Natural killer cell treated with Interleukin-12 subunit alpha and Interleukin-12 subunit beta and Interleukin-15 and Interleukin-18, amount 100 ng/mL, for 72 hours (primary cell): ENCODE measurements at places on chromosomes 11 and 22.

GRCh38 chr11:126473269-126473668 lies 117.8 kb downstream of the ST3GAL4 start:
- DNase-seq: no peak

DNA sequence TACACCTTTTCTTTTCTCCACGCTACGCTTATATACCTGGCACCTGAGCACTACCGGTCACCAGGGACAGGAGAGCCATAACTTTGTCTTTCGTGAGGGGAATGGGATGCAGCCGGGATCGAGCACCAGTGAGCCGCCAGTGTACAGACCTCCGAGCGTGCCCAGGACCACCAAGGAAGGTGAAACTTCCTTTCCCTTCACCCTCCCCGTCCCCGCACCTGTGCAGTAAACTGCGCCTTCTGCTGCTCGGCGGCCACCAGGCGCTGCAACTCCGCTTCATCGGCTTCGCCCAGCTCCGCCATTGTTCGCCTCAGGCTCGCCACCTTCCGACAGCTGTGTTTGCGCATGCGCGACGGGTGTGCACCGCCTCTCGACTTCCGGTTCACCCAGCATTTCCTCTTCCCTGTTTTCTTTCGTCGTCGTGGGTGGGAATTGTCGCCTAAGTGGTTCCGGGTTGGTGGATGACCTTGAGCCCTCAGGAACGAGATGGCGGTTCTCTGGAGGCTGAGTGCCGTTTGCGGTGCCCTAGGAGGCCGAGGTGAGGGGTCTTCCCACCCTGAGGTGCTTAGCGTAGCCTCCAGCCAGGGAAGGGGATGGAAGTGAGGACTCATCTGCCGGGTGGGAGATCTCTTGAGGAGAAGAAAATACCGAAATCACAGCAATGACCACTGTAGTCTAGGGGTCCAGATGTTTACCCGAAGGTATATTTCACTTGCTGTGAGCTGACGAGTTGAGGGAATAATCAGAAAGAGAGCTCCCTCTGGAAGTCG lies at the start of the genes SDHD and TIMM8B:
SDHD (plus strand) TSS at position 452 of the 770 bp plus-strand sequence; CDS start at position 487, 35 bp downstream.
TIMM8B (minus strand) TSS at position 335 of the 770 bp plus-strand sequence; CDS start at position 302, 33 bp downstream.
- DNase-seq: peak; percentile 96

- DNase-seq: no peak
These were observed 14.6 kb upstream of the STK33 start for GRCh38 chr11:8608652-8609051.

DNA sequence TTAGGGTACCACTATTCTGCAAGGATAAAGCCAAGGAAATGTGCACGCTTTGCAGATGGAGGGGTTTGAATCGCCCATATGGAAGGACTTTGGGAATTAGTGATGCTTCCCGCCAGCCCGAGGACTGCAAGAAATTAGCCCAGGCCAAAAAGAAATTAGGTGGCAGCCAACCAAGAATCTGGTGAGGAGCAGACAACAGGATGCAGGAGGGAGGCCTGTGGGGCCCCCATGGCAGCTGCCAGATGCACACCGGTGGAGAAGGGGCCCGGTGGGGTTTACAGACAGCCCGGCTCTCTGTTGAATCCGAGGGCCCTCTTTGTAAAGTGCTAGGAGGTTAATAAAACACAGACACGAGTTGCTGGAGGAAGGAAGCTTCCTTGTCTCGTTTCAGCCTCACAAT lies 73.5 kb downstream of the TIMP3 start:
- peak; percentile 5 for DNase-seq

GRCh38 chr11:21630934-21631478 lies 561.9 kb upstream of the ANO5 start:
- DNase-seq: no peak

DNA sequence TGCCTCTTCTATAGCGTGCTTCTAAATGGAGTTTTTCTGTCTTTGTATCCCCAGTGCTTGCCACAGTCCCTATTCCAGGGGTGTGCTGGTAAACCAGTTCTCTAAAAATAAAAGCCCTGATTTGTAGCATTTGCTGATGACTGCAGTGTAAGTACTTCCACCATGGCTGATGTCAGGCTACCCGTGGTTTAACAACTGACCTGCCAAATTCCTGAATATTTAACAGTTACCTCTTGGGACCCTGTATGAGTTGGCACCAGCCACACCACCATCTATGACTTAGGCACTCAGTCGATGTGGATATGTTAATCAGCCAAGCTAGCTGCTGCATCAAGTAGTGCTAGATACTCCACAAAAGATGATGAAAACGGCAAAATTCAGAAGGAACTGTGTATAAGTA lies 94.0 kb upstream of the MTNR1B start:
- no peak for DNase-seq

DNA sequence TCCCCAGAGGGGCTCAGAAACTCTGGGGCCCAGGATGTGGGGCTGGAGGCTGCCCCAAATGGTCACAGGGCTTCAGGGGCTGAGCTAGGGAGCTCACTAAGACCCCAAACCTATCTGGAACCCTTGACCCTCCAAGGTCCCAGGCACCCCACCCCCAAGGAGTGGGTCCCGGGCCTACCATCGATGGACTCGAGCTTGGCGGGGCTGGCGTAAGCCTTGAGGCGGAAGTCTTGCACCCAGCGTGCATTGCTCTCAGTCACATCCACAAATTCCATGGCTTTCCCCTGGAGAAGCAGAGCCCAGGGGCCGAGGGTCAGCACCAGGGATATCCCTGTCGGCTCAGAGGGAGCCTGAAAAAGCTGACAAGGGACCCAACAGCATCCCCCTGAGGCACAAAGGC lies 3.5 kb downstream of the GATD1 start:
- no peak for DNase-seq

GRCh38 chr11:8387141-8387540 lies 123.5 kb upstream of the LMO1 start:
- DNase-seq: no peak

DNA sequence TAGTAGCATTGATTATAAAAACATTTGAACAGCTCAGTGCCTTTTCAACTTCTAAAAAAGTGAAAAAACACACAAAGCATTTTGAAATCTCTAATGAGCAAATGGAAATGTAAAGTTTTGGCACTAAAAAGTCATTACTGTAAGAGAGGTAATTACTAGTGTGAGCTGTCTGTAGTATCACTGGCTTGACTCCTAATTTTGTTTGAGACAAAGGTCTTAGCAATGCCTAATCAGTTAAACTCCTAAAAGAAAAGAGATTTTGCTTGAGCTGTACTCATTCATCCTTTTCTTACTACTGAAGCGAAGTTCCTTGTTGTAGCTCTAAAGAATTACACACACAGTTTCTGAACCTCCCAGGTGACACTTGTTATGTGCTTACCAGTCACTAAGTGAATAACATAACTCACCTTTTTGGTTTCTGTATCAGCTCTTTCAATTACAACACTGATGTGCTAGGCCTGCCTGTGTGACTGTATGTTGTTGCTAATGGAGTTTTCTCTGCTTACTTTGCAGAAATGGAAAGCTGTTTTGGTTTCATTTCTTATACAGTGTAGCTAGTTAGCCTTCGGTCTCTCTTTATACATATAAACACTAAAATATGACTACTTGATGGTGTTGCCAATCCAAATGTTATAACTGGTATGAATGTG lies 924.4 kb upstream of the TENM4 start:
- DNase-seq: no peak

DNA sequence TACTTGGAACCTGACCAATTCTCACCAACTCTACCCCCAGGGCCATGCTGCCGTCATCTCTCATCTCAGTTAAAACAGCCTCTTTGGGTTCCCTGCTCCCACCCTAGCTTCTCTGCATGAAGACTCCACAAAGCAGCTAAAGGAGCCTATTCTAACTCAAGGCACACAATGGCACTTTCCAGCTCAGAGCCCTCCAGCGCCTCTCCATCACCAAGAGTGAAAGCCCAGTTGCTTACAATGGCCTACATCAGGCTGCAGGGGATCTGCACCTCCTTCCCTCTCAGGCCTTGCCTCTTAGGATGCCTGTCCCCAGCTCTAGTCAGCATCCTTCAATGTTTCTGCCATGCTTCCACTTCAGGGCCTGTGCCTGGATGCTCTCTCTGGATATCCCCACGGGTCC lies 83.7 kb upstream of the GNAZ start:
- DNase-seq: no peak

DNA sequence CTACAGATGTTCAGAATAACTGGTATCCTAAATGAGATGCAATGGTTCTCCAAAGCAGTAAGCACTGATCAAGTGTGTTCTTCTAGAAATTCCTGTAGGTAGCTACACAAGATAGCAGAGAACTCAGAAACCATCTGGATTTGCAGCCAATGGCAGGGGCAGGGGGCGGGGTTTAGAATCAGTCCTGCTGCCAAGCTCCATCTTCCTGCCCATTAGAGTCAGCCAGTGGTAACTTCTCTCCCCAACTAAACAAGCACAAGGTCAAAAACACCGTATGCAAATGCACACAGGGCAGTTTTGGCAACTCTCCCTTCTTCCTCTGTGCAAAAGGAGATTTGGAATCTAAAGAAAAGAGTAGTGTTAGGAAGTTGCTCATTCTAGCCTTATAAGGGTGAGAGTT lies 237.5 kb upstream of the CCDC90B start:
- DNase-seq: no peak
